ENCODE measurements at places on chromosomes 5 and 9. TPM values are rescaled to one million over a fixed set of nuclear protein-coding genes. Genes with fewer than 3 reads are reported as not detected.
A peak's percentile ranks its signal among the peaks of the same experiment; 100 is the strongest.

GRCh38 chr5:80139466-80139972, 104.4 kb downstream of the THBS4 start:
- no peaks in the 10 kb centered on the region for H3K27me3 ChIP-seq
- no peak overlapping the region for H3K27ac ChIP-seq
- no peak overlapping the region for H3K4me3 ChIP-seq
- no peak for DNase-seq
- no peaks in the 10 kb centered on the region for H3K4me1 ChIP-seq

DNA sequence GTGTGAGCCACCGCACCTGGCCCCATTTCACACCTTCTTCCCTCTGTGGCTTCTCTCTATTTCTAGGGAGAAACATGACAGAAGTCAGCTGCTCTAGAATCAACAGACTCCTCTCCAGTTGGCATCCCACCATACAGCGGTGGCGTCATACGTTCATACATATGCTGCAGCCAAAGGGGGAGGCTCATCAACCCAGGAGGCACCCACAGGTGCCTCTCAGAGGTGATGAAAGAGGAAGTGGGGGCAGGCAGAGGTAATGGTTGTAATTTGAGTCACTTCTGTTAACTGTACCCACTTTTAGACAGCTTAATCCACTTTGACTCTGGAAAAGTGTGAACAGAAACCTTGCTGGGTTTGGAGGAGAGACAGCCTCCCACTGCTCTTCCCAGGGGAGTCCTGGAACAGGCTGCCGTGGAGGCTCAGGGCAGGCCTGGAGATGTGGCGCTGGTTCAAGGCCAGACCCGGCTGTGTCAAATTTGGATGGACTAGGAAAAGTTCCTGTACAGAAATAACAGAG, 47.3 kb upstream of the SUB1 start:
- no peak for DNase-seq
- no peak overlapping the region for H3K27ac ChIP-seq
- no peaks in the 10 kb centered on the region for H3K36me3 ChIP-seq
- H3K27me3 ChIP-seq = no peaks in the 10 kb centered on the region
- H3K4me1 ChIP-seq = peaks cover 48% of the 10 kb centered on the region

GRCh38 chr5:20570486-20570885, 582.5 kb upstream of the CDH18 start:
- no peak overlapping the region for H3K4me3 ChIP-seq
- H3K27me3 ChIP-seq = no peaks in the 10 kb centered on the region
- no peaks in the 10 kb centered on the region for H3K36me3 ChIP-seq
- no peak overlapping the region for H3K27ac ChIP-seq

DNA sequence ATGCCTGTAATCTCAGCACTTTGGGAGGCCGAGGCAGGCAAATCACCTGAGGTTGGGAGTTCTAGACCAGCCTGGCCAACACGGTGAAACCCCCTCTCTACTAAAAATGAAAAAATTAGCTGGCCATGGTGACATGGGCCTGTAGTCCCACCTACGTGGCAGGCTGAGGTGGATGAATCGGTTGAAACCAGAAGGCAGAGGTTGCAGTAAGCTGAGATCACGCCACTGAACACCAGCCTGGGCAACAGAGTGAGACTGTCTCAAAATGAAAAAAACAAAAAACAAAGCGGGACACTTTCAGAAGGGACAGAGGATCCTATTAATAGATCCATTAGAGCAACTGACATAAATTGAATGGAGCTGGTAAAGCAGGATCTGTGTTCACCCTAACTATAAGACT, 89.6 kb upstream of the SGCD start:
- H3K27me3 ChIP-seq = no peaks in the 10 kb centered on the region
- no peaks in the 10 kb centered on the region for H3K36me3 ChIP-seq
- H3K27ac ChIP-seq = no peak overlapping the region
- no peak for DNase-seq
- H3K4me3 ChIP-seq = no peak overlapping the region

DNA sequence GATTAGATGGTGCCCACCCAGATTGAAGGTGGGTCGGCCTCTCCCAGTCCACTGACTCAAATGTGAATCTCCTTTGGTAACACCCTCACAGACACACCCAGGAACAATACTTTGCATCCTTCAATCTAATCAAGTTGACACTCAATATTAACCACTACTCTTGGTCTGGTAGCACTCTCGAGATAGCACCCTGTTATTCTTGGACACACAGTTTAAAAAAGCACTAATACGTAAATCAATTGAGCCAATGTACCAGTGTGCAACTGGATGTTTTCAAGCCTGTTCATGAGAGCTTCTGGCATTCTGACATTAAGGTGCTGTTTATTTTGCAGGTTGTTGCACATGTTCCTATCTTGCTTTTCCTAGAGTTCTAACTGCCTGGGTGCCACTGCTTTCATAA, 35.3 kb downstream of the MARCHF3 start:
- no peaks in the 10 kb centered on the region for H3K27me3 ChIP-seq
- no peaks in the 10 kb centered on the region for H3K36me3 ChIP-seq
- 0 out of 2 replicates have a peak, but pooled peaks cover 6% of the 10 kb centered on the region for H3K4me1 ChIP-seq
- H3K27ac ChIP-seq = no peak overlapping the region
- no peak for DNase-seq

Gene EQTN
- not detected for polyA plus RNA-seq

Gene F2RL2
- not detected for polyA plus RNA-seq

DNA sequence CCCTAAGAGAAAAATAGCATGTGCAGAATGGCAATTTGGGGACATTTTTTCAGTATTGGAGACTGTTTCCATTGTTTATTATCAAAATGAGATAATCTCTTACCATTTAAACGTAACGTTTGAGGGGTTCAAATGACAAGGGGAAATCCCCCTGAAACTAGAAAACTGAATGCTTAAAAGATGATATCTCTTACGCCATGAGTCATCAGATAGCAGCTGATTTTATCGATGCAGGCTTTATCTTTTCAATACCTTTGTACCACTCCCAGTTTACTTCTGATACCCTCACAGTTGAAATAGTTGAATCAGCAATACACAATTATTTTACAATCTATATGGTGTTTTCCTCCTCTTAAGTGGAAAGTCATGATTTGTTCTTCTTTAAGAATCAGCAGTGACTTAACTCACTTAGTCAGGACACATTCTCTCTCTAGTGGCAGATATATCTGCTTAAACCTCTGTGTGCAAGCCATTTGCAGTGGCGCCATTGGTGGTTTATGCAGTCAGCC, 29.2 kb downstream of the OSMR start:
- H3K27ac ChIP-seq = no peak overlapping the region

Gene DPM2
- polyA plus RNA-seq = 38.6 TPM

DNA sequence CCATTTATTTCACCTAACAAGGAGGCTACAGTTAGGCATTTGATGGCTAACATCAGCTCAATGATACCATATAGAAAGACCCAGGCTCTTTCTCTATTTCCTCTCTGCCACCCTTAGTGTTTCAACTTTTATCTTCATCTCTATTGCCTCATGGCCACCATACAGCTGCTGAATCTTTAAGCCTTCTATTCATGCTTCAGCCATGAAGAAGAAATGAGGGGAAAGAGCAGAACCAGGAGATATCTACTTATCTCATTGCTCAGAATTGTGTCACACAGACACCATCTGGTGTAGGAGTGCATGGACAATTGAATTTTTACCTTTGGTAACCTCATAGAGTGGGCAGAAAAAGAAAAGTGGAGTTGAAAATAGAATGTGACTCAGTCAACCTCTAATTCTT, 6.7 kb downstream of the GAPT start:
- no peak overlapping the region for H3K27ac ChIP-seq
- no peak overlapping the region for H3K4me3 ChIP-seq
- H3K27me3 ChIP-seq = no peaks in the 10 kb centered on the region
- H3K4me1 ChIP-seq = no peaks in the 10 kb centered on the region
- no peaks in the 10 kb centered on the region for H3K36me3 ChIP-seq

GRCh38 chr9:129567842-129568559, 52.9 kb downstream of the C9orf50 start:
- H3K27ac ChIP-seq = peak overlapping the region; percentile 87
- H3K4me3 ChIP-seq = peak overlapping the region; percentile 84
- DNase-seq = peak; percentile 75
- H3K36me3 ChIP-seq = no peaks in the 10 kb centered on the region
- H3K4me1 ChIP-seq = peaks cover 70% of the 10 kb centered on the region

Gene C6
- 0.28 TPM for polyA plus RNA-seq

Gene GABRA6
- polyA plus RNA-seq = not detected

GRCh38 chr9:136644343-136644592, 18.4 kb upstream of the EGFL7 start:
- H3K4me3 ChIP-seq = no peak overlapping the region
- no peaks in the 10 kb centered on the region for H3K36me3 ChIP-seq
- no peak overlapping the region for H3K27ac ChIP-seq

Data from HepG2 (cell line).